ENCODE measurements at places on chromosomes 1 and 21. TPM values are rescaled to one million over a fixed set of nuclear protein-coding genes. Genes with fewer than 3 reads are reported as not detected.

Gene INAVA
- 1.4 TPM for total RNA-seq

Gene RERE
- 148 TPM for total RNA-seq

DNA sequence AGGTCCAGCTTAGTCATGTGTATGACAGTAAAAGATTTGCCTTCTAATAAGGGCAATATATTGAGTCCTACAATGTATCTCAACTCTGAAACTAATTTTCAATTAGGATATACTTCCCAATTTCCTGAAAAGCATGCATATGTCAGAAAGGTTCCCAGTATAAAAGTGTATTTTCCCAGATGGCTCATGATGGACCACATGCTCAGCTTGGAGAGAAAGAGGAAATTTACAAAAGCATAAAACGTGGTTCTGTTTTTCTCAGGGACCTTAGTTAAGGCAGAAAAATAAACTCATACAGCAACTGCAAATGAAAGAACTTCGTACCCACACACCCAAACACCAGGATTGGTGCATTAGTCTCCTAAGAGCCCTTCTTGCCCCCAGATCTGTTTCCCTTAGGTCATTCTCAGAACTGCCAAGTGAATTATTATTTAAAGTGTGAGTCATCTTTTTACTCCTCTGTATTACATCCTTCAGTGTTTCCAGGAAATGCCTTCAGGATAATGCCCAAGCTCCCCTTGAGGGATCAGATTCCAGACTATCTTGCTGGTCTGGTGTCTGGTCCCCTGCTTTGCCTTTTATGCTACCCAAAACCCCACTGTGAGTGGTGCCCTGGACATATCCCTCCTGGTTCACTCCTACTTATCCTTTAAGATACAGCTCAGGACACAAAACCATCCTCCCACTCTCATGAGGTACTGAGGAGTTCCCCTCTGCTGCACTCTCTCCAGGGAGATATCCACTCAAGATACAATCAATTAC, 57.4 kb downstream of the SSX2IP start:
- no peak overlapping the region for H3K4me3 ChIP-seq
- no peak for DNase-seq
- H3K27ac ChIP-seq, result no peak overlapping the region

Gene BRDT
- total RNA-seq, result not detected

- no peaks in the 10 kb centered on the region for H3K27me3 ChIP-seq
- no peak overlapping the region for H3K4me3 ChIP-seq
- no peaks in the 10 kb centered on the region for H3K4me1 ChIP-seq
Observed at GRCh38 chr1:179169616-179170467, 59.6 kb downstream of the ABL2 start.

DNA sequence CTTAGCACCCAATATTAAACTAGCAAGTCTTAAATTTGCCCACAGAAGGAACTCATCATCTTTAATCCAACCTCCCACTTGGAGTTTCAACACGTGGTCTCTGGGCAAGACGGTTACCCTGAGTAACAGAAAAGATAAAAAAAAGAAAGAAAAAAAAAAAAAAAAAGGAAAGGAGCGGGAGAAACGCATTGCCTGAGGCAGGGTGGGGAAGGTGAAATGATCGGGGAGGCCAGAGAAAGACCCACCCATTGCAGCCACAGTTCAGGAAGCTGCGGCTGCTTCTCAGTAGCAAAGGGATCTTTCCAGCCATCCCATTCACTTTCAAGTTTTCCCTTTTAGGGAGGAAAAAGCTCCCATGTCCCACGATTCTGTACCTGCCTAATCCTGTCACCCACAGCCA, 32.0 kb upstream of the OTUD3 start:
- H3K4me3 ChIP-seq, result no peak overlapping the region
- H3K27ac ChIP-seq, result no peak overlapping the region
- DNase-seq, result no peak
- no peaks in the 10 kb centered on the region for H3K36me3 ChIP-seq
- H3K4me1 ChIP-seq, result no peaks in the 10 kb centered on the region

Gene TRAF5
- 55.9 TPM for total RNA-seq

DNA sequence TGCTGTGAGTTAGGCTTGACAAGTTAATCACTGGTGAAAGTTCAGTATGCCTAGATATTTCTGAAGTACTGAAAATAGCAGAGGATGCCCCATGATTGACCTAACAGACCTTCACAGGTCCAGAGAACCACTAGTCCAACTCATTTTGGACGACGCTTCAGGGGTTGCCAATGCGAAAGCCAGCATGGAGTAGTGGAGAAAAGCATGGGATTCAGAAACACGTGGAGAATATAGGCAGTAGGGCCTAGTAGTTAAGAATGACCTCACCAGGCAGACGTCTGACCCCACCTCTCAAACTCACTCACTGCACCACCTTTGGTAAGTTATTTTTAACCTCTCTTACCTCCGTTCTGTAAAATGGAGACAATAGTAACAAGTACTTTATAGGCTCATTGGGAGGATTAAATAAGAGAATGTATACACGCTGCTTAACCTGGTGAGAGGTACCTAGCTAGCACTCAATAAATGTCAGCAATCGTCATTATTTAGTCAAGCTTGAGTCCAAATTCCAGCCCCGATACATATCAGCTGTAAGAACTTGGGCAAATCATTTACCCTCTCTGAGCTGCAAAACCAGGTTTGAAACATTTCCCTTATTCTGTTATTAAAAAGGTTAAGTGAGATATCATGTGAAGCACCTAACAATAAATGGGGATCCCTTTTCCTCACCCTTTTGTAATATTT, 13.2 kb downstream of the PLPP3 start:
- no peaks in the 10 kb centered on the region for H3K36me3 ChIP-seq
- no peak overlapping the region for H3K27ac ChIP-seq
- H3K4me1 ChIP-seq, result no peaks in the 10 kb centered on the region
- no peak for DNase-seq

DNA sequence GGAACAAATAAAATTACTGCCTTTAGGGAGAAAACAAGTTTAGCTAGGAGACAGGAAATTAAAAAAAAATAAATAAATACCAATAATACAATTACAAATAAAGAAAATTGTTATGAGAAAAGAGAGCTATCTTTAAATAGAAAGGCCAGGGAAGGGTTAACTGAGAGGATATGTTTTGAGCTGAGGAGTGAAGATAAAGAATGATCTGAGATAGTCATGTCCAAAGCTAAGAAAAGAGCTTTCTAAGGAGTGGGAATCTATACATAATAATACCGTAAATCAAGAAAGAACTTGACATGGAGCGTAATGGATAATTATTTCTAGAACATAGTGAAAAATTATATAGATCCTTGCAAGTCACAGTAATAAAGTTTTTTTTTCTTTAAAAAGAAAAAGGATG, 176.5 kb downstream of the NCAM2 start:
- no peaks in the 10 kb centered on the region for H3K36me3 ChIP-seq
- no peak overlapping the region for H3K27ac ChIP-seq
- no peak overlapping the region for H3K4me3 ChIP-seq
- H3K4me1 ChIP-seq, result no peaks in the 10 kb centered on the region

- no peaks in the 10 kb centered on the region for H3K36me3 ChIP-seq
- H3K4me3 ChIP-seq, result no peak overlapping the region
- H3K27me3 ChIP-seq, result no peaks in the 10 kb centered on the region
- no peak for DNase-seq
- H3K4me1 ChIP-seq, result peaks cover 3% of the 10 kb centered on the region
Observed at GRCh38 chr1:156696755-156697154, 8.6 kb downstream of the CRABP2 start.

DNA sequence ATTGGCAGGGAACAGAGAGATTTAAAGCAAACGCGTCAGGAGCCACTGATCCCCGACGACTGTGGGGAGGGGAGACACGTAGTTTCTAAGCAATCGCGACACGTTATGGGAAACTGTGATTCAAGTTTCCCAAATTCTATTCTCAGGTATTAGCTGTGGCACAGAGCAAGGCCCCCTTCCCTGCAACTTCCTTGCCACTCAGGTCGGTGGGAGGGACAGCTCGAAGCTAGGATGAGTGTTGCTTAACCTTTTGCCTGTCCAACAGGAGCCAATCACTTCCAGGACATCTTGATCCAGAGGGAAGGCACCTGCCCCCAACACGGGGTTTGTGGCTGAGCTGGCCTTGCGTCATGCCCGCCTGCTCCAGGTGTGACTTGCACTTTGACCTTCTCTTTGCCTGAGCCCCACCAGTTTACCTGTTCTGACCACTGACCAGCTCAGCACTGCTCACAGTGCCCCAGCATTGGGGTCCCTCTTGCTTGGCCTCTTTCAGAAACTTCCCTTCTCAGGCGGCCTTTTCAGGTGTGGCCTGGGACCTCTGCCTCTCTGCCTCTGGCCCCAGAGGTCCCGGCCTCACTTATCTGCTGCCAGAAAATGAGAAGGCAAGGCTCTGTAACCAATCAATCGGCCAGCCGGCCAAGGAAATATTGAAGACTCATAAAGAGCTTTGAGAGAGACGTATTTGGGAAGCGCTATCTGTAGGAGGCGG, 24.6 kb downstream of the TEX35 start:
- no peak overlapping the region for H3K4me3 ChIP-seq
- H3K27ac ChIP-seq, result no peak overlapping the region
- DNase-seq, result peak; percentile 56
- H3K4me1 ChIP-seq, result peaks cover 23% of the 10 kb centered on the region
- H3K27me3 ChIP-seq, result no peaks in the 10 kb centered on the region

DNA sequence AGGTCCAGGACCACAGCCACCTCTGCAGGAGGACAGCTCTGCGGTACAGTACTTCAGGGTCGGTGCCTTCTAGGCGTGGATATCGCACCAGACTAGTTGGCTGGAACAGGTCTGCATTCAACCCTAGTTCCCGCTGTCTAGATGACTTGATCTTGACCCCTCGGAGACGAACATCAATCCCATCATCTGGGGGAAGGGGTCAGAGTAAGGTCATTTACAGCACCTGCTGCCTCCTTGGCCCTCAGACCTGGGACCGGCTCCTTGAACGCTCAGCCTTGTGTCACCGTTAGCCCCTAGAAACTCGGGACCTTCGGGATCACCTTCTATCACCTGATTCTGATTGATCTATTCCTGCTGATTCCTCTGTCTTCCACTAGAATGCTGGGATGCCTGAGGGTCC, 2.6 kb downstream of the HECTD3 start:
- H3K4me3 ChIP-seq, result no peak overlapping the region
- no peaks in the 10 kb centered on the region for H3K4me1 ChIP-seq
- H3K27me3 ChIP-seq, result no peaks in the 10 kb centered on the region

GRCh38 chr21:38349111-38349746, 92.4 kb downstream of the KCNJ15 start:
- H3K4me3 ChIP-seq, result no peak overlapping the region
- no peaks in the 10 kb centered on the region for H3K4me1 ChIP-seq
- H3K27me3 ChIP-seq, result no peaks in the 10 kb centered on the region

DNA sequence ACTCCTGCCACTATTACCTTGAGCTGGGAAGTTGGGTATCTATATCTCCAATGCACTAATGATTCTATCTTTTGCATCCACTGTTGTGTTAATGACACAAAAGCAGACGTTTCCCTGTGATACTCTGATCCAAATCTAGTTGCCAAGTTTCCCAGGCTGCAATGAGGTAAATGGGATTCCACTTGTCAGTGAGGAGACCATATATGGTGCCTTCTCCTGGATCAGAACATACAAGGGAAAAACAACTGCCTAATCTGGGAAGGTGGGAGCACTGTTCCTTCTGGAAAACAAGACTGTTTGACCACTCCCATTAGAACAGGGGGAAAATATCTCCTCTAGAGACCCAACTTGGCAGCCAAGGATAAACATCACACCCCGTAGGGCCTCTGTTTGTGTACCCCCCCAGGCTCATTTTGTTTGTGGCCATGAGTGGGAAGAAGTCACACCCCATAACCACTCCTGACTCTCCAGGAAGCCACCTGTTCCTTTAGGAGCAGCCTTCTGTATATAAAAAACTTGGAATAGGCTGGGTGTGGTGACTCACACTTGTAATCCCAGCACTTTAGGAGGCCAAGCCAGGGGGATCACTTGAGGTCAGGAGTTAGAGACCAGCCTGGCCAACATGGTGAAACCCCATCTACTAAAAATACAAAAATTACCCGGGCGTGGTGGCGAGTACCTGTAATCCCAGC, 28.5 kb upstream of the SLC6A9 start:
- no peak for DNase-seq
- no peaks in the 10 kb centered on the region for H3K27me3 ChIP-seq
- H3K27ac ChIP-seq, result peak overlapping the region; percentile 57
- peaks cover 19% of the 10 kb centered on the region for H3K4me1 ChIP-seq
- no peaks in the 10 kb centered on the region for H3K36me3 ChIP-seq
